Bladder microvascular endothelial cell (primary cell): ENCODE measurements at places on chromosomes 1 and 21. TPM values are rescaled to one million over a fixed set of nuclear protein-coding genes. Genes with fewer than 3 reads are reported as not detected.

LRRC7 gene
- under 0.01 and 0.19 TPM in 2 replicates for total RNA-seq

SLAMF7 gene
- not detected in 2 replicates for total RNA-seq

KLF17 gene
- total RNA-seq = not detected in 2 replicates

C1orf94 gene
- total RNA-seq = not detected in 2 replicates

CD164L2 gene
- not detected in 2 replicates for total RNA-seq

FABP3 gene
- 0.57 and 5.5 TPM in 2 replicates for total RNA-seq

UBXN10 gene
- not detected in 2 replicates for total RNA-seq

FAM110D gene
- 3.1 and 7.9 TPM in 2 replicates for total RNA-seq

CLDN17 gene
- total RNA-seq = not detected in 2 replicates
